ENCODE measurements at places on chromosomes 4 and X. TPM values are rescaled to one million over a fixed set of nuclear protein-coding genes. Genes with fewer than 3 reads are reported as not detected.

The TLR10 gene
- 0.71 TPM for total RNA-seq

The SPP1 gene
- total RNA-seq = 189 TPM

The ARMCX4 gene
- 23.3 TPM for total RNA-seq

The PSAPL1 gene
- total RNA-seq = 0.05 TPM

The CDK16 gene
- 87.1 TPM for total RNA-seq

The TCEAL2 gene
- total RNA-seq = 13.2 TPM

The PLCXD1 gene
- 29.1 TPM for total RNA-seq

The PRRG1 gene
- total RNA-seq = 17.5 TPM

The CT47B1 gene
- total RNA-seq = not detected

The NKX1-1 gene
- not detected for total RNA-seq

The CDKL2 gene
- total RNA-seq = 8.1 TPM

The LANCL3 gene
- 2.5 TPM for total RNA-seq

The CT45A1 gene
- total RNA-seq = not detected

The CTAG2 gene
- not detected for total RNA-seq

The DRD5 gene
- 1.4 TPM for total RNA-seq

The GAGE13 gene
- not detected for total RNA-seq

The DKK2 gene
- 54.8 TPM for total RNA-seq

The SMIM43 gene
- total RNA-seq = 3.2 TPM

The NRK gene
- 40.8 TPM for total RNA-seq

The TMEM271 gene
- total RNA-seq = 1.3 TPM

The ACE2 gene
- total RNA-seq = 1.7 TPM

The SH3BGRL gene
- total RNA-seq = 106 TPM

The CYTL1 gene
- total RNA-seq = 12.9 TPM

The REELD1 gene
- not detected for total RNA-seq

The CT83 gene
- total RNA-seq = not detected

The FAM236B gene
- not detected for total RNA-seq

The SPIN2A gene
- total RNA-seq = 2.0 TPM

The PNMA3 gene
- 11.4 TPM for total RNA-seq

The ZNF280C gene
- 9.8 TPM for total RNA-seq

The PDCL2 gene
- total RNA-seq = not detected

The SHROOM2 gene
- total RNA-seq = 23.6 TPM

The RTL9 gene
- total RNA-seq = 1.2 TPM

The TMSB15A gene
- 24.7 TPM for total RNA-seq

The MAGEB1 gene
- total RNA-seq = not detected

The NHS gene
- total RNA-seq = 17.2 TPM

The HSFX2 gene
- total RNA-seq = not detected

The CLTRN gene
- 2.4 TPM for total RNA-seq

The SUPT20HL2 gene
- total RNA-seq = not detected

The PIR gene
- 4.3 TPM for total RNA-seq

The ANAPC4 gene
- total RNA-seq = 54.5 TPM

The PPP1R3F gene
- total RNA-seq = 9.8 TPM

The DDX53 gene
- not detected for total RNA-seq

The IL21 gene
- total RNA-seq = not detected

The GUCY1A1 gene
- total RNA-seq = 76.6 TPM

The SSX3 gene
- total RNA-seq = not detected

The DUSP9 gene
- total RNA-seq = not detected

The CD99L2 gene
- 41.2 TPM for total RNA-seq

The GLRA2 gene
- 13.6 TPM for total RNA-seq

The OTC gene
- total RNA-seq = not detected

The GLUD2 gene
- 3.7 TPM for total RNA-seq

The MAGEA10 gene
- not detected for total RNA-seq

The CENPE gene
- 8.0 TPM for total RNA-seq

The ENPP6 gene
- 19.3 TPM for total RNA-seq

The RNF128 gene
- total RNA-seq = 0.38 TPM

The BDH2 gene
- total RNA-seq = 80.5 TPM

The COX7B2 gene
- total RNA-seq = not detected

The KLHL4 gene
- 9.2 TPM for total RNA-seq

Data from camera-type eye (tissue), 1 donor.